IMR-90 (cell line): ENCODE measurements at places on chromosomes 5 and 9. TPM values are rescaled to one million over a fixed set of nuclear protein-coding genes. Genes with fewer than 3 reads are reported as not detected.

DNA sequence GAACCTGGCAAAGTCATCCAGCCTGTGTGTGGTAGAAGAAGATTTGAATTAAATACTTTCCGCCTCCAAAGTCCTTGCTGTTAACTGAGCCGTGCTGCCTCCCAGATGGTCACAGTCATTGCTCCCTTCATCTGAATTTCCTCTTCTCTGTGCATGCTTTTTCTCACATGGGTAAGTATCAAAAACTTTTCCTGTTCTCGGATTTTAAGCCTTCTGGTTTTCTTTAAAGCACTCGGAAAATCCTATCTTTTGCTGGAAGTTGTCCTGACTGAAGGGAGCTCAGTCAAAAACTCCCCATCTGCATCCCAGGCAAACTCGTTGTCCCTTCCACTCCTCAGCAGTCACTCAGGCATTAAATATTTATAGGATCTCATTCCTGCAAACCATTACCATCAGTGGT, 290.0 kb upstream of the PIK3R1 start:
- H3K27ac ChIP-seq, result no peak overlapping the region
- H3K4me1 ChIP-seq, result no peaks in the 10 kb centered on the region
- H3K27me3 ChIP-seq, result no peaks in the 10 kb centered on the region
- H3K4me3 ChIP-seq, result no peak overlapping the region

DNA sequence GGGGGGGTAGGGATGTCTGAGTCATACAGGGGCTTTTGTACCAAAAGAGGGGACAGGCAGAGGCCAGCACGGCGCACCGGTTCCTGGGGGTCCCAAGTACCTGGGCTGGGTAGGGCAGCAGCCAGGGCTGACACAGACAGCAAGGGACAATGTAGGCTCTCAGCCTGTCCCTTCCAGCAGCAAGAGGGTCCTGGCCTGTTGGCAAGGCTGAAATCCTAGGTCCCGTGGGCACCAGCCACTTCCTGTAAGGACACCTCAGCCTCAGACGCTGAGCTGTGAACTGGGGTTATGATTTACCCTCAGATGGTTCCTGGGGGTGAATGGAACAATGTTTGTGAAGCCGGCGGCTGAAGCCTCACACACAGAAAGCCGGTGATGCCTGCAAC, 41.3 kb downstream of the NACC2 start:
- 0 out of 2 replicates have a peak overlapping the region, but pooled peaks have one; percentile 88 for H3K27ac ChIP-seq
- no peak overlapping the region for H3K4me3 ChIP-seq
- peaks cover 11% of the 10 kb centered on the region for H3K36me3 ChIP-seq
- peaks cover 19% of the 10 kb centered on the region for H3K4me1 ChIP-seq

Gene PDZD2
- total RNA-seq, result under 0.01 TPM in 1 of 2 replicates, not detected in the other

GRCh38 chr5:137182576-137182975, 316.6 kb downstream of the SPOCK1 start:
- no peak for DNase-seq
- no peak overlapping the region for H3K4me3 ChIP-seq
- H3K27ac ChIP-seq, result no peak overlapping the region
- no peaks in the 10 kb centered on the region for H3K36me3 ChIP-seq
- H3K4me1 ChIP-seq, result peaks cover 2% of the 10 kb centered on the region; the same call in 1 of the 2 replicates
